Glutamatergic neuron (in vitro differentiated cells): ENCODE measurements at places on chromosomes 6 and 20. TPM values are rescaled to one million over a fixed set of nuclear protein-coding genes. Genes with fewer than 3 reads are reported as not detected.

GRCh38 chr6:20400456-20401204, 1.0 kb upstream of the E2F3 start:
- DNase-seq: peak; percentile 25

DNA sequence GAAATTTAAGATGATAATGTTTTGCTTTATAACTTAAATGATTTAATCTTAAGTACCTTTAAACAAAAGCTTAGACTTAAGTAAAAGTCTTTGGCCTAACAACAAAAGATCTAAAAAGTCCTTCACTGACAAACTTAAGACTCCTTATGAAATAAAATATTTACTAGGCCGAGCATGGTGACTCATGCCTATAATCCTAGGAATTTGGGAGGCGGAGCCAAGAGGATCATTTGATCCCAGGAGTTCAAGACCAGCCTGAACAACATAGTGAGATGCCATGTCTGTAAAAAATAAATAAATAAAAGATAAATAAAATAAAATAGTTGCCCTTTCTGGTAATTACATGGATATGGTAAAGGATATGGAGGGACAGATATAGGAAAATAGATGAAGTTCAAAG, 12.4 kb downstream of the KATNA1 start:
- DNase-seq: no peak

- no peak for DNase-seq
Observed at GRCh38 chr6:20704325-20705025, 170.2 kb downstream of the CDKAL1 start.

Gene EMILIN3
- total RNA-seq: not detected

- no peak for DNase-seq
Observed at GRCh38 chr6:135114355-135115145, 59.9 kb upstream of the HBS1L start.

GRCh38 chr20:31580706-31581105, 24.4 kb upstream of the ID1 start:
- no peak for DNase-seq

- DNase-seq: no peak
Observed at GRCh38 chr20:45268531-45268930, 14.2 kb upstream of the SLPI start.

GRCh38 chr20:58017231-58017969, 211.1 kb downstream of the ANKRD60 start:
- no peak for DNase-seq

DNA sequence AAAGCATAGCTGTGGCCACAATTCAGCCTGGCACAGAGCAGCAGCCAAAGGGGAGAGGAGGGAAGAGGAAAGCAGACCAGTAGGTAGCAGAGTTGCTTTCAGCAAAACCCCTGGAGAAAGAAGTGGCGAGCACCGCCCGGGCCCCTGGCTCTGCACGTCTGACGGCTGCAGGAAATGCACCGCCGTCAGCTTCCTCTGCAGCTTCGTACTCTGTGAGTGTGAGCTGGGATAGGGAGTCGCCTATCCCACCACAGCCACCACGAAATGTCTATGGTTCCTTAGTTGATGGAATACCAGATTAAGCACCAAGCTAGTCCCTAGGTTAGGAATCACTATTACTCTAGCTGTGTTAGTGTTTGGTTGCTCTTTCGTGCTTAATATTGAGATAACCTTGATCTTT, 79.9 kb upstream of the NAA20 start:
- DNase-seq: no peak

DNA sequence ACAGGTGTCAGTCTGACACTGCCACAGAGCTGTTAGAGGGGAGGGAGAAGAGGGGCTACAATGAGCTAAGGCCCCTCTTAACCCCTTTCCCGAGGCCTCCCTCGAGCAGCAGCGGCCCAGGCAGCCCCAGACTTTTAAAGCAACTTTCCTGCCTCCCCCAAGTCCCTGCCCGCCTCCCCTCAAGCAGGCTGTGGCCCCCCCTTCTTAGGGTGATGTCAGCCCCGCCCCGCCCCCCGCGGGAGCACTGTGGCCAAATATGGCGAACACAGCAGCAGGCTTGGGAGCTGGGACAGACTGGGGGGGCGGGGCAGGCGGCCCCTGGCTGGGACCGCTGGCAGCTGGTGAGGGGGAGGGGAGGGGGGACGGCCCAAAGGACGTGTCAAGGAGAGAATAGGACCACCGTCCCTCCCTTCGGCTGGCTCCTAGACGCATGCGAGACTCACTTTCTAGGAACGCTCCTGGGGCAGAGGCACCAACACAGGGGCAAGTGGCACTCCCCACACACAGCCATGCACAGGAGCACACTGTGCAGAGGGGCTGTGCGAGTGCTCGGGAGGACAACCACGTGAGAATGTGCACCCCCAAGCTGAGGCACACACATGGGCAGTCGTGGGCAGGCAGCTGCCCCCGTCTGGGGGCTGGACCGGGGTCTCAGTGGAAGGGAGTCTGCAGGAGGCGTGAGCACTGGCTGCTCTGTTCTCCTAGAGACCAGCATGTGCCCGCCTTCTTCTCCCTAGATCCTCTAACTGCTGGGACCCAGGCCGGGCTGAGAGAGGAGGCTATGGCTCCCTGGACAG, 6.7 kb downstream of the TEAD3 start:
- DNase-seq: peak; percentile 85

DNA sequence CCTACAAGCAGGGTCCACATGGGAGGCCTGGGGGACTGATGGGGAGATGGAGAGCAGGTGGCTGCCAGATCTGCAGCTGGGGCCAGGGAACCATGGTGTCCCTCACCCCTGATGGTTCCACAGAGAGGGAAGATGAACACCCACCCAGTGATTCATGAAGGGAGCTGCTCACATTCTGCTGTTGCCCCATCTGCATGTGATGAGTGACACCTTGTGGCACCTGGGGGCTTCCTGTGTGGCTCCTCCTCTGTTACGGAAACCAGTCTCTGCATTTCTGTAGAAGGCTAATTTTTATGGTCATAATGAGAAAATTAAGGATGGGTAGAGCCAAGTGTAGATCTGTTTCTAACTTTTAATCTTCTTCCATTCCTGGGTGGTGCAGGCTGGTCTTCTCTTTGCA, 217.1 kb downstream of the SMOC2 start:
- no peak for DNase-seq

DNA sequence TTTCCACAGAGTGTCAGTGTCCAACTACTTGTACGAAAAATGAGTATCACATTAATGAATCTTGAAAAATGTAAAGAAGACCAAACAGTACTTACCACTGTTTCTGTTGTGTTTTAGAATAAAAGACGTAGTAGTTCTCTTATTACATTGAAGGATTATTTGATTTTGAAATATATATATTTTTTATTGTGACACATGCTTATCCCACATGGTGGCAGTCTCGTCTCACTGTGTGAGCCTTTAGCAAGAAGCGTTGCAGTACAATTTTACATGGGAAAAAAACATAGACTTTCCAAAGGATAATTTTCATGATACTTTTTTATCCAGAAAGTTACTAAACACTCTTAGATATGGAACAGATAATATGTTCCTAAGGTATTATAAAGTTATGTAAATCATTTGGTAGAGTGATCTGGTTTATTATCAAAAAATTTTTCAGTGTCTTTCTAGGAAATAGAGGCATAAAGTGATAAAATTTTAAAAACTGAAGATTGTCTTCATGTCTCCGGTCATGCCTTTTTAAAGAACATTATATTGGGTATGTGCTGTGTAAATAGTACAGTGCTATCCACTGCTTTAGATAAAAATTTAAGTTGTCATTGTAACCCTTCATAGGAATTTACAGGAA, 117.5 kb upstream of the SAMD5 start:
- peak; percentile 31 for DNase-seq

- no peak for DNase-seq
Observed at GRCh38 chr6:168428863-168429262, 12.1 kb upstream of the SMOC2 start.

Gene WFDC5
- total RNA-seq: not detected
